ENCODE measurements at places on chromosomes 16 and 17.

- DNase-seq, result no peak
Measured at GRCh38 chr17:1598399-1599095, 30.1 kb downstream of the SLC43A2 start.

- DNase-seq, result no peak
Measured at GRCh38 chr16:80971819-80972218, 34.9 kb downstream of the CMC2 start.

DNA sequence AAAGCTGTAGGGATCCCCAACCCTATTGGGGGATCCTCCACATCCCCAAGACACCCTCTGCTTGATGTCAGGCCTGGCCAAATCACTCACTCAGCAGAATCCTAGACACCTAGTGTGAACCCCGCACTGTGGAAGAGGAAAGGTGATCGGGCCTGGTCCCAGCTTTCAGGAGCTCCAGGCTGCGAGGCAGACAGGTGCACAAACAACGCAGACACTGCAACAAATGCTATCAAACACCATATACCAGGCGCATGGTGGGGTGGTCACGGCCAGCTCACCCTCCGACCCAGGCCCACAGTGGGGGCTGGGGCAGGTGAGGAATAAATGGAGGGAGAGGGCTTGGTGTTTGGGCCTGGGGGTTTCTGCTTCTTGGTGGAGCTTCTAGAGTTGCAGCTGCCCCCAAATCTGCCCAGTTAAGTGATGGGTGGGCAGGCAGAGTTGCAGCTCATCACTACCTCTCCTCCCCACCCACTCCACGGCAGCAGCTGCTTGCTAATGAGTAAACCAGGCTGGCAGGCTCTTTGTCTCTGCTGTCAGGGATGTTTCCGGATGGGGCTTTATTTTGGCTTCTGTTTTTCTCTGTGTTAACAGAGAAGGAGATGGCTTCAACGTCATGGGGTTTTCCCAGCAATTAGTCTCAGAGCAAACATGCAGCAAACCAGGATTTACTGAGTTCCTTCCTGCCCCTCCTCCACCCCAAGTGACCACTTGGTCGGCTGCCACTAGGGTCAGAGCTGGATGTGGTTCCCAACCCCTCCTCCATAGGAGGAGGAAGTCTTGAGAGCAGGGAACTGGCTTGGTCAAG is 46.6 kb downstream of the PECAM1 start:
- peak; percentile 97 for DNase-seq

GRCh38 chr16:86768228-86768791 is 190.0 kb downstream of the FOXL1 start:
- DNase-seq, result no peak

DNA sequence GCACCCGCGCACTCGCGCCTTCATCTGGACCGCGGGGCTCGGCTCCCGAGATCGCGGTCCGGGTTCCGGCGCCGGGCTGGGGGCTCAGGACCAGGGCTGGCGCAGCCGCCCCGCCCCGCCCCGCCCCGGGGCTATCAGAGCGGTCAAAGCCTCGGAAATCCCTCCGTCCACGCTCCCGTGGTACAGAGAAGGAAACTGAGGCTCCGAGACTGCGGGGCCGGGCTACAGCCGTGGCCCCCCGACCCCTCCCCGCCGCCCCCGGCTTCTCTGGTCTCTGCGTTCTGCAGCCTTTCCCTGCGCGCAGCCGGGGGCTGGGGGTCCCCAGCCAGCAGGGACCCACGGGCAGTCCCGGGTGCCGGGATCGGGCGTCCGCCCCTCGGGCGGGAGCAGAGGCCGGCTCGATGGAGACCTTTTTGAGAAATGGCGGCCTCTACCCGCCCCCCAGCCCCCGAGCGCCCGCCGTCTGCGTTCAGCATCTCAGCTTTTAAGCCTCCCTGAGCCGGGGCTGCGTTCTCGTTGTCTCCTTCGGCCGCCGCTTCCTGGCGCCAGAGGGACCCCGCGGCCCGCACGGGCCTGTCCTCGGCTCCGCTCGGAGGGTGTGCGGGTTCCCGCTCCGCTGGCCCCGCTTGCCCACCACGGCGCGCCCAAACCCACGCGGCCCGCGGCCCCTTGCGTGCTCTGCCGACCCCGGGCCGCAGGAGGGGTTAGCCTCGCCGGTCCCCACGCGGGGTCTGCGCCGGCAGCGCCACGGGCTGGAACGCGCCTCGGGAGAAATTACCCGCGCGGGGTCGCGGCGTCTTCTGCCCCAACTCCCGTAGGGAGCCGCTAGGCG is 1.5 kb upstream of the NPTX1 start:
- peak; percentile 27 for DNase-seq

GRCh38 chr17:55825213-55825612 is 74.4 kb downstream of the PCTP start:
- DNase-seq, result no peak

DNA sequence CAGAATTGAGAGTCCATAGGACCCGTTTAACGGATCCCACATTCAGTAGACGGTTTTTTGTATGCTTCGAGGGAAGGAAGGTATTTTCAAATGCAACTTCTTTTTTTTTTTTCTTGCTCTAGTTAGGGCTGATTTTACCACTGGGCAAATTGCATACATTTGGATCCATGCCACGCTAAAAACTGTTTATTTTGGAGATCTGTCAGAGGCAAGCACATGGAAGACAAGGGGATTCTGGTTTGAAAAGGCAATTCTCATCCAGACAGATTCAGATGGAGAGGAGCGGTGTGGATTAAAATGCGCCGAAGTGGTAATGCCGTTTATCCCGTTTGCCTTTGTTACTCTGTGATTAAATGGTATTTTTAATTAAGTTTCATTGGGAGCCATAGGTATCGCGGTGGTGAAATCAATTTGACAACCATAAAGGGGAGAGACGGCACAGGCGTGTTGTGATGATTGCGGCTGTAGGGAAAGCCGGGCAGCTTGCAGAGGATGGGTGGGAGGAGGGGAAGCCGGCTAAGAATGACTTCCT is 170.4 kb downstream of the IRX3 start:
- DNase-seq, result no peak

GRCh38 chr17:73791631-73792030 is 147.4 kb upstream of the SDK2 start:
- DNase-seq, result no peak
